ENCODE measurements at places on chromosomes 2 and 18.

- DNase-seq, result no peak
Measured at GRCh38 chr18:45739848-45740247, 15.9 kb downstream of the SLC14A1 start.

DNA sequence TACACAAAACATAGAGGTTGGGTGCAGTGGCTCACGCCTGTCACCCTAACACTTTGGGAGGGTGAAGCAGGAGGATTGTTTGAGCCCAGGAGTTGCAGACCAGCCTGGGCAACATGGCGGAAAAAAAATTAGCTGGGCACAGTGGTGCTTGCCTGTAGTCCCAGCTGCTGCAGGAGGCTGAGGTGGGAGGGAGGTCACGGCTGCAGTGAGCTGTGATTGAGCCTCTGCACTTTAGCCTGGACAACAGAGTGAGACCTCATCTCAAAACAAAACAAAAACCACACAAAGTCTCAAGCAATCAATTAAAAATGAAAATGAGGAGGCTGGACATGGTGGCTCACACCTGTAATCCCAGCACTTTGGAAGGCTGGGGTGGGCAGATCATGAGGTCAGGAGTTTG lies 4.9 kb downstream of the NOP58 start:
- DNase-seq, result no peak

- DNase-seq, result no peak
Measured at GRCh38 chr18:75068682-75069435, 140.1 kb downstream of the PTGR3 start.

DNA sequence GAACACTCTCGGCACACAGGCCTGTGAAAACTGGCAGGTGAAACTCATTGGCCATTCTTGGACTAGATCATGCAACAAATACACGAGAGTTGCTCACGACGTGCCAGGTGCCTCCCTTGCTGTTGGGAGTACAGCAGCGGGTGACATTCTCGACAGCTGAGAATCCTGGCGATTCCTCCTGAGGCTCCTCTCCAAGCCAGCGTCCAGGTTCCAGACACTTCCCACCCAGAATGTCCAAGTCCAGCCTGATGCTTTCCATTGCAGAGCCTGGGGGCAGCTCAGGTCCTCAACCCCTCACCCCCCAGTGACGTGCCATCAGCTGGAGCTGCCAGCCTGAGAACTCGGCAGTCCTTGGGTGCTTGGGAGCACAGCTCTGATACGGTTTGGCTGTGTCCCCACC lies 124.2 kb downstream of the PXDN start:
- DNase-seq, result no peak

GRCh38 chr2:168354499-168354898 lies 101.6 kb upstream of the CERS6 start:
- DNase-seq, result peak; percentile 28

DNA sequence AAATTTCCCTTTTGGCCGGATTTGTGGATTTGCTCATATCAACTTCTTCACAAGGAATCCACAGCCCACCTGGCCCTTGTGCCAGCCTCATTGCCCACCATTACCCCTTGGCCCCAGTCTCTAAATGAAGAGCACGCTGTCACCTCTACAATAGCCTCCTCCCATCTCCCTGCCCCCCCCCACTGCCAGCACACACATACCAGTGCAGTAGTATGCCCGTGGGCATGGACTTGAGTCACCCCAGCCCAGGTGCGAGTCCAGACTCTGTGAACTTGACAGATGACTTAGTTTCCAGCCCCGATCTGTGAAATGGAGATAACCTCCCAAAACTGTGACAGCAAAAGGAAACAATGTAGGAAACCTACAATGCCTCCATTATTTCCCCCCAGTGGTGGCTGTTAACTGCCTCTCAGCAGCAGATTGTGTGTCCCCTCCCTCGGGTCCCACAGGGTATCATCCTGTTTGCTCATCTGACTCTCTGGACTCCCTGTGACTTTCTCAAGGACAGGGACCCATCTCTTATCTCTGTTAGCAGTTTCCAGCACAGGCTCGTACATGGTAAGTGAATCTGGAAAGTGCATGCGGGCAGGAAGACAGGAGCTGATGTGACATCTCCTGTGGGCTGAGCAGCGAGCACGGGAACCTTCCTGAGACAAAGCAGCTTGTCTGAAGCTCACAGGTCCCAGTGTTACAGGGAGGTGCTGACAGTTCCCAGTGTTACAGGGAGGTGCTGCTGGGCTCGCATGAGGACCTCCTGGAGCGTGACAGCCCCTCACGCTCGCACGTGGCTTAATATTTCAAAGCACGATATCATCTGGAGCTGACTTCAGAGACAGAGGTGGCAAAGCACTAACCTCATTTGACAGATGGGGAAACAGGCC lies 4.2 kb upstream of the TMEM185B start:
- no peak for DNase-seq

- no peak for DNase-seq
Measured at GRCh38 chr2:144630459-144631215, 110.7 kb upstream of the ZEB2 start.

- DNase-seq, result no peak
Measured at GRCh38 chr2:50752237-50752636, 279.7 kb downstream of the NRXN1 start.

DNA sequence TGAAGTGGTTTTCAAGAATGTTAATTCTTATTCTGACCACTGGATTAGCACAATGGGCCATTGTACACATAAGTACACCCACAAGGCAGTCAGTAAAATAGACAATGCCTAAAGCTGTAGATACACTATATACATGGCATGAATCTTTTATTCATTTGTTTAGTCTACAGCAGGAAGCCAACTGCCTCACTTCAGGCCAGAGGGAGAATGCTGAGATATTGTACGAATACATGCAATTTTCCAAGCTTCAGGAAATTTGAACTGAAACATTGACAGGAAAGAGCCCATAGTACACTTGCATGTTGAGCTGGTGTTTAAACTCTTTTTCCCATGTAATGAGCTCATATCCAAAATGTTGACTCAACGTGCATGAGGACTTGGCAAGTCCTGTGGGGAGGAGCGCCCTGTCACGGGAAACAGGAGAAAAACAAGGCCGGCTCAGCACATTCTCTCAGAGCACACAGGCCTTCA lies 111.6 kb upstream of the CYP1B1 start:
- DNase-seq, result no peak

DNA sequence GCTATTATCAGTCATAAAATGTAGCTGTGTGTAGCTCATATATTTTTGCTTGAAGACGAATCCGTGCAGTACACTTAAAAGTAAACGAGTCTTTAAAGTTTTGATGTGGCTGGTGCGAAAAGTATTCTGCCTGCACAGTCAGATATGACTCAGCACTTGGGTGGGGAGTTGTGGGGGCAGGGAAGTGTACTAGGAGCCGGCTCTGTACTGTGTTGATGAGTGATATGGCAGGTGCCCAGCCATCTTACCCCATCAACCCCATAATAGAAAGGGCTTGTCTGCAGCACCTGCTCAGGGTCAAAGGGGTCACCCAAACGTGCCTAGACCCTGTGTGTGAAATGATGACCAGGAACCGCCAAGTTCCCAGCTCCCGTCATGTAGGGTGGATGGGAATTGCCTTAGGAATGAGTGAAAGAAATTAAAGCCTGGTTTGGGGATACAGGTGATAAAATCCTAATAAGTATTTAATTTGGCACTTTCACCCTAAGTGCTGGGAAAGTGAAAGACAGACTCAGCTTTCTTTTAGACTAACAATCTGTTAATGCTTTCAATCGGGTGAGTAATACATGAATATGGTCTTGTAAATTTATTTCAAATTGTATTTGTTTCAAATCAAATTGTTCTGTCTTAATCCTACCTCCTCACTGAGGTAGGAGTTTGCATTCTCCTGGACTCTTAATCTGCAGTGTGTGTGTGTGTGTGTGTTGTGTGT lies 48.0 kb downstream of the BCL2L11 start:
- DNase-seq, result peak; percentile 55

- no peak for DNase-seq
Measured at GRCh38 chr2:174046172-174046571, 81.0 kb upstream of the SP3 start.

DNA sequence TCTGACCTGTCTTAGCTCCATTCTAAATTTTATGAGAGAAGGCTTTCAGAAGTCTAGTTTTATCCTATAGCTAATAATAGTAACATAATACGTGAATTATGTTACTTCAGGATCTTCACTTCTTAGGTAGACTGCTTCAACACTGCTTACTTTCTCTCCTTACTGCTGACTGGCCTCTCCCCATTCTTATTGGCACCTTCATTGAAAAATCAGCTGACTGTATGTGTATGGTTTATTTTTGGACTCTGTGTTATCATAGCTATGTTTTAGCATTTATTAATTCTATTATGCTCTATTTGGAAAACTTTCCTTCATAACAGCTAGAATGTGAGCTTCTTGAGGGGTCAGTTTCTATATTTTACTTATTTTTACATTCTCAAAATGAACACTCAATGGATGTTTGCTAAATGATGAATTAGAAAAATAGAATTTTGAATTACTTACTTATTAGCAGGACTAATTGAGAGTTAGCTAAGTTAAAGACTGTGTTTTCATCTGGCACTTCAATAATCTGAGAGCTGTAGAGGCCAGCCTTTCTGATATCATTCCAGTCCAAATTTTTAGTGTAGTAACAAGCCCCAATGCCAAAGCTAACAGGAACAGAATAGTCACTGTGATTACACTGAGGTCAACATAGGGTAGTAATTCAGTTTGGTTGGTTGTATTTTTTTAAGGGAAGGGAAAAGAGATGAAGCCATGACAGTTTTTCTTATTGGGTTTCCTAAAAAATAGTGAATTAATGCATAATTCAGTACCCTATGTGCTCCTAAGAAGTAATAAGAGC lies 92.3 kb downstream of the TTC27 start:
- DNase-seq, result no peak
